Upper lobe of left lung (tissue), 6 donors: ENCODE measurements at places on chromosomes 2 and 18. TPM values are rescaled to one million over a fixed set of nuclear protein-coding genes. Genes with fewer than 3 reads are reported as not detected.

DNA sequence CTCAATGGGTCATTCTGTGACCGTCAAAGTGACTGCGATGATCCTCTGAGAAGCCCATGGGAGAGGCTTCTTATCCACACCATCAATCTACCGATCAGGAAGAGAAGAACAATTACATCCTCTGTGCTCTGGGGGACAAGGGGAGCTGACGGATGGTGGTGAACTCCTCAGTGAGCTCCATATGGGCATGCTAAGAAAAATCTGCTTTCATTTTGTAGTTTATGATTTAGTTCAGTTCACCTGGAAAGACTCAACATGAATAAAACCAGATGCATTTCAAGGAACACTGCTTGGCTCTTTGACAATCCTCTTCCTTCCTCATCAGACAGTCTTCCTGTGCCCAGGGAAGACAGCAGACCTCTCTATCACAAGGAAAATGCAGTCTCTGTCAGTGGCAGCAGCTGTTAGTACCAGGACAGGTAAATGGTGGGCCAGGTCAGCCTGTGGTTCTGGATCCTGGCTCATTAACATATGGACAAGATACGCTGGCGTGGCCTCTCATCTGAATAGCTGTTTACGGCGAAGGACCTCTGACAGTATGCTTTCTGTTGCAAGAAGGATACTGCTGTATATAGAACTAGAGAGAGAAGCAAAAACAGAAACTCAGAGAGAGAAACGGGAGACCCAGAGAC, 176.9 kb downstream of the BCL2 start:
- DNase-seq: no peak

GRCh38 chr2:46025676-46026075, 271.5 kb upstream of the EPAS1 start:
- DNase-seq: no peak

GRCh38 chr2:24702800-24703199, 90.4 kb downstream of the PTRHD1 start:
- DNase-seq: no peak

DNA sequence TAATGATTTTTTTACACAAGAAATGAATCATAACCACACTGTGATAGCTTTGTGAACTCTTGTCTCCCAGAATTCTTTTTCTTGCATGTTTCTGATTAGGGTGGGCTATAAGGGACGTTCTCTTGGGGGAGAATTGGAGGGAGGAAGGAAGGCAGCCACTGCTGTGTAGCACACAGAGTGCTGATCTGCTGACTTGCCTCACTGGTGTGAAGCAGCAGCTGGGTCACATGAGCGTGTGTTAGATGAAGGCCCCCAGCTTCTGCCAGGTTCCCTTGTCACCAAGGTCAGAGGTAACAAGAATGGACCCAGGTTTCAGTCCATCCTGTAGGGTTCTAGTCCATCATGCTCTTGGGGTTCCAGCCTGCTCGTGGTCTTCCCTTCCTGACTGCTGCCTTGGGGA, 107.4 kb upstream of the GLI2 start:
- no peak for DNase-seq

- no peak for DNase-seq
Observed at GRCh38 chr2:113213061-113213930, 39.5 kb downstream of the PSD4 start.

- DNase-seq: no peak
Observed at GRCh38 chr2:99150706-99151105, 4.0 kb downstream of the TSGA10 start.

DNA sequence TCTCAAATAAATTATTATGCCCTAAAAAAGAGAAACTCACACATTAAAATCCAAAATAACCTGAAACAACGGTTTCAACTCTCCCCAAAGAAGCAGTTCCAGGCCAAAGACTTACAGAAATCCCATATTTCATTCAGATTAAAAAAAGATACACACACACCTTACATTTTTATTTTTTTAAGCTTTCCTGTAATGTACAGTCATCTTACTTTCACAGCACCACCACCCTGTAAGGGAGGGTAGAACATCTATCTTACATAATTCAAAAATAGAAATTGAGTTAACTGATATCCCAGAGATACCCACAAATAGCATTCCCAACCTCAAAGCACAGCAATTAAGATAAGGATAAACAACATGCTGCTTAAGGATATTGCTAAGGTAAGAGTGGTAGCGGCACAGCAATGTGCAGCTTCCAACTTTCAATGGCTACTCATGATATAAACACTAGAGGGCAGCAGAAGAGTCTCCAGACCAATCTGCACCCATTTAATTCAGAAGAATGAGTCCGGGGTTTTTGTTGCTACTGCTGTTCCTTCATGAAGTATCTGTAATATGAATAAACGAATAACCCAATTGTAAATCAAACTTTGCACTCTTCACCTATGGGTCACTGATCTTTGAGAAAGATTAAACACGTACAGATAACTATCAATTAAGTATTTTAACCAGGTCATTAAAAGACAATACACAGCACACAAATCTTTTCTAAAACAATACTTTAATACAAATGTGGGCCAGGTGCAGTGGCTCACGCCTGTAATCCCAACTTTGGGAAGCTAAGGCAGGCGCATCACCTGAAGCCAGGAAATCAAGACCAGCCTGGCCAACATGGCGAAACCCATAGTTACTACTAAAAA, 11.3 kb downstream of the GFPT1 start:
- no peak for DNase-seq

GRCh38 chr18:55073116-55073515, 113.9 kb upstream of the CCDC68 start:
- no peak for DNase-seq

DNA sequence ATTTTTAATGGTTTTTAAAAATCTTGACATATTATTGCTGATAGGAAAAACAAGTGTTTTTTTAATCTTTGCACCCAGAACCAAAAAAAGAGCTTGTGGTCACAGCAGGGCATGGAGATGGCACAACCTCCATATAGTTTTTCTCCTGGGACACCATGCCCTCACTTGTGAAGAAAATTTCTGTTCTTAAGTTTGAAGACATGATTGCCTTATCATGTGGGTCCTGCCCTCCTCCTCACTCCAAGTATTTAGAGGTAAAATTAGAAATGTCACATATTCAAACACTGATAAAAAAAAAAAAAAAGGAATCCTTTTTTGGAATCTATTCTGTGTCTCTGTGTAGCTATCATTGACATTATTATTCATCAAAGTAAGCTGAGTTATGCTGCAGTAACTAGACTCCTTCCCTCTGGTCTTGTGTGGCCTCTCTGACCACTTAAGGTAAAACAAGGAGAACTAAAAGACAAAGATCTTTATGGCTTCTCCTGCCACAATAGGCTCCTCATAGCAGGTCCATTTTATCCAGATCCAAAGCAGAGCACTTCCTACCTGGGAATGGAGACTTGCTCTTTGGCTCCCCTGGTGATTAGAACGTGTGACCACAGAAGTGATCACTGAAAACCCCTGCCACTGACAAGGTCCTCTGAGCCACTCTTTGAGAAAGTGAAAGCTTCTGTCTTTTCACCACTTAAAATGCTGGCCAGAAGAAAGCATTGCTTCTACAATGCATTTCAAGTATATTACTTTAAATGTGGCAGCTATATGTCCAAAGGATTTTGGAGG, 19.8 kb downstream of the ADD2 start:
- DNase-seq: no peak

DNA sequence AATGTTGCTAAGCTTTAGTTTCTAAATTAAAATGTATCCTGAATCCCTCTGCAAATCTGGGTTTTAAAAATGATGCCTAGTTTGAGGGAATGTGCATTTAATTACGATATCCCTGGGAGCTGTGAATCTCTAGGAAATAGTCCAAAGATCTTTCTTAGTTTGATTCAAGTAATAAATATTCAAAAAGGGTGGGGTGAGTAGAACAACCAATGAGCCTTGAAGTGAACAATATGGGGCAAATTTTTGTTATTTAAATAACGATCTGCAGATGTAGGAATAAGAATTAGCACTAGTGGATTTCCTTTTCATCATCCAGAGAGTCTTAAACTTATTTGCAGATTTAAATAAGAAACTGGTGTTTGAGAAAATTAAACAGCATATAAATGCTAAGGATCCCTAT, 106.3 kb downstream of the ACVR1 start:
- DNase-seq: no peak

DNA sequence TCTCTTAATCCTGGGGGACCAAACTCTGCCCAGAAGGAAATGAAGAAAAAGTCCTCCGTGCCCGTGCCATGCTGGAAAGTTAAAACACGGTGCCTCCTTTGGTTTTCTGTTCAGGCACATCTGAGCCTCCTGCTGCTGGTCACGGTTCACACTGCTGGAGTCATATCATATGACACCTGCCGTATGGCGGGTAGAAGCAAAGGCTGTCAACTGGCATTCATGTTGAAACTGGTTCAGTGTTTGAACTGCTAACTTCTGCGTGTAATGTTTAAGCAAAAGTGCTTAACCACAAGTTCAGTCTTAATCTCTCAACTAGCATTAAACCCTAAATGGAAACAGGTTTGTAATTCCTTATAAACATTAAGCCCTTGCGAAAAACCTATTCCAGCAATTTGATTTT, 3.1 kb downstream of the STK39 start:
- DNase-seq: peak; percentile 40

DNA sequence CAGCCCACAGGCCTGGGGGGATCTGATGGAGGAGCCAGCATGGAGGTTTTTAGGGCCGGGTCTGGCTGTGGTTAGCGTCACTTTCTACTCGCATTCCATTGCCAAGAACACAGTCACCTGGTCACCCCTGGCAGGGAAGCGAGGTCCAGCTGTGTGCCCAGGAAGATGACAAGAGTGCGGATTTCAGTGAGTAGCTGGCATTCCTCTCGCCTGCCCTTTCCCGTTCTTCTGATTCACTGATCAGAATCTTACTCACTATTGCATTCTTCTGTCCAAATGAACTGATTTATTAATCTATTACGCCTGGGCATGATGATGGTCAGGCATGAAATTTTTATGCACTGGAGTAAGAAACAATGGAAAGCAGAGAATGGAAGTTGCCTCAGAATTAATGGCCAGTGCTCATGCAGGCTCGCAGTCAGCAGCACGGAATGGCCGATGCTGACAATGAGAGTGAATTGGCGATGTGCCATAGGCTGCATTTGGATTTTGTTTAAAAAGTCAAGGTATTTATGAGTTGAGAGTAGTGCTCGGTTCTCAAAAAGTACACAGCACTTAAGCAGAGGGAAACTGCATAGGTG, 76.4 kb upstream of the MGAT5 start:
- DNase-seq: no peak

DNA sequence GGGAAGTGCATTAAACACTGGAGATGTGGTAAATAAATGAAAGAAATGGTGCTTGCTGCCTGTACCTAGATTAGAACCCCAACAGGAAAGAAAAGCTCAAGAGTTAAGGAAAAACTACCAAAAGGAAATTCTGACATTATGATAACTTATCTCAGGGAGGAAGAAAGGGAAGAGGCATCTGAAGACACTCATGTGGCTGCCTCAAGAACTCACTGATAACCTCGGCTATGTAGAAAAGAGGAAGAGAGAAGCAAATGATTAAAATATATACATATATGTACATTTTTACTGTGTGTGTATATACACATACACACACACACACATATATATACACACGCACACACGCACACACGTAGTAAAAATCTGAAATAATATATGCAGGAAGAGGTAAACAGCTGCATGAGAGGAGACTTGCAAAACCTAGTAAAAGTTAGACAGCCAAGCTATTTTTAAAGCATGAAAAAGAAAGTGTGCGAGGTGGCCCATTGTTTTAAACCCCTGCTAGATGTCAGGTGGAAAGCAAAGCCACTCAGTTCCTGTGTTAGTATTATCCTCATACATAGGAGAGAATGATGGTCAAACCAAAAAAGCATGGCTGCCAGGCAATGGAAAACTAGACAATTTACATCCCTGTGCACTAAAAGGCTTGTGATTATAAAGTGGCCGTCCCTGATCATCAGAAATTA, 483.0 kb upstream of the NRP2 start:
- DNase-seq: no peak

- no peak for DNase-seq
Observed at GRCh38 chr2:86370579-86370978, 33.2 kb upstream of the REEP1 start.

DNA sequence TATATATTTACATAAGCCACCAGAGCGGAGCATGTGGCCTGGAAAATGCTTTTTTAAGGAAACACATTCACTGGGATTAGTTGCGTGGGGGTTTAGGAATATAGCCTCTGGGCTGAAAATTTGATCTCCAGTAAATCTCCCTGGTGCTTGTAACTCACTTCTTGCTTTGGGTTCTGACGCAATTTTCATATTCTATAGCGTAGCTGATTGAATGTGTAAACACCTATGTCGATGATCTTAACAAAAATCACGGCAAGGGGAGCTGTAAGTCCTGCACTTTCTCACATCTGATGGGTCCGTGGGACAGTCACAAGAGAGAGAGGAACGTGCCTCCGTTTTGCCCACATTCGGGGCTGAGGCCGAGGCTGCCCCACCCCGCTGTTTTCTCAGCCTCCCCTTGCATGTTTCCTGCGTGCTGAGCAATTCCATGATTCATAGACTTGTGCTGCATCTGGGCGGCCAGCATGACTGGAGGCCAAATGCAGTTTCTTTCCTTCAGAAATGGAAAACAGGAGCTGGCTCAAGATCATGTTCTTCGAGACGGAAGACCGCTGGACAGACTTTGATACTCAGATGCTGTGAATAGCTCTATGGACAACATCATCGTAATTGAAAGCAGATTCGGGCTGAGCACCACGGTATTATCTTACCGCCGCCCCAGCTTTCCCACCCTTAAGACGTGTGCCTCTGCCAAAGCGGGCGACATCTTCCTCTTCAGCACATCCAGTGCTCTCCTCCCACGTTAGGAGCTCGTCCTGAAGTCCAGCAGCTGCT, 109.2 kb downstream of the TMEM18 start:
- DNase-seq: no peak

- no peak for DNase-seq
Observed at GRCh38 chr2:54964271-54964670, 86.0 kb downstream of the RTN4 start.

GRCh38 chr2:66930339-66931220, 466.6 kb upstream of the ETAA1 start:
- DNase-seq: no peak

DNA sequence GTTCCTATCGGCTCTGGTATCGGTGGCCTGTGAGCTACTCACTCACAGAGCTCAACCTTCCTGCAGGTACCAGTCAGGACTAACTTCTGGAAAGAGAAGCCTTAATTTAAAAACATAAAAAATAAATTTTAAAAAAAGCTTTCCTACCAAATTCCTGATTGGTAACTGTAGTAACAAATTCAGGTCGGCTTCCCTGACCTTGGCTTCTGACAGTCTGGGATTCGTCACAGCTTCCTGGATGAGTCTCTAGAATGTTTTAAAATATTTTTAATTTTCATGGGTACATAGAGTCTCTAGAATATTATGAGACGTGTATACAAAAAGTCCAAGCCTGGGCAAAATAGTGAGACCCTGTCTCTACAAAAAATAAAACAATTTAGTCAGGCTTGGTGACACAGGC, 45.0 kb upstream of the MTCL1 start:
- no peak for DNase-seq

DNER gene
- total RNA-seq: 2.1 TPM

EML6 gene
- 2.7 TPM for total RNA-seq

MC5R gene
- total RNA-seq: not detected

KIF5C gene
- total RNA-seq: 0.44 TPM

PLCL1 gene
- total RNA-seq: 11.2 TPM

DUSP2 gene
- 13.7 TPM for total RNA-seq

MGAT5 gene
- total RNA-seq: 37.7 TPM

SLC39A10 gene
- total RNA-seq: 4.3 TPM

ANKRD30BL gene
- not detected for total RNA-seq

CCBE1 gene
- total RNA-seq: 18.7 TPM

NPPC gene
- total RNA-seq: not detected

MPPE1 gene
- 114 TPM for total RNA-seq
